Nephron progenitor cell (in vitro differentiated cells): ENCODE measurements at places on chromosomes 3 and 15.

DNA sequence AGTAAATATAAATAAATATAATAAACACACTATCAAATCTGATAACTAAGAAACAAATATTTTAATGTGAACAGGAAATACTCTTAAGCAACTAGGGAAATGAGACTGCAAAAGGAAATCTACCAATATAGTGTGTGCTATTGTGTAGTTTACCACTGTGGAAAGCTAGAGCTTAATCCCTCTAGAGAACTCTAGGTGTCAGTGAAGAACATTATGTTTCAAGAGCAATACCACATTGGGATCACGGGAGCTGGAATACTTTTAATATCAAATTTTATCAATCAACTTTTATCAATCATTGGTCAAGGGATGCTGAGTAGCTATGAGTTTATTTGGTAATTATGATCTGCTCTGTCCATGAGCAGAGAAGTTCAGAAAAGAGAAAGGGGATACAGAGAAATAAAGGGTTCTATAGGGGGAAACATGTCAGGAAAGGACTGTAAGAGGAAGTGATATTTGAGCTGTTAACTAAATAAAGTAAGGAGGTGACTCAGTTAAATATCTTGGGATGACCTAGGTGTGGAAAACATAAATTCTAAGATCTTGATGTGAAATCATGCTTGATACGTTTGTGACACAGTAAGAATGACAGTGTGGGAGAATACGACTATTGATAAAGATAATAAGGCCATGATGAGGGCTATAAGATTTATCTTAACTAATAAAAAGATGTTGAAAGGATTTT, 762.2 kb upstream of the ALCAM start:
- DNase-seq, result no peak

- DNase-seq, result no peak
These were observed 26.5 kb downstream of the CD200R1 start for GRCh38 chr3:112948346-112948838.

- DNase-seq, result no peak
These were observed 8.5 kb upstream of the UBXN7 start for GRCh38 chr3:196440696-196441095.

- DNase-seq, result no peak
These were observed 563.5 kb upstream of the TBL1XR1 start for GRCh38 chr3:177760803-177761202.

- no peak for DNase-seq
These were observed 9.3 kb upstream of the CX3CR1 start for GRCh38 chr3:39289107-39289506.

DNA sequence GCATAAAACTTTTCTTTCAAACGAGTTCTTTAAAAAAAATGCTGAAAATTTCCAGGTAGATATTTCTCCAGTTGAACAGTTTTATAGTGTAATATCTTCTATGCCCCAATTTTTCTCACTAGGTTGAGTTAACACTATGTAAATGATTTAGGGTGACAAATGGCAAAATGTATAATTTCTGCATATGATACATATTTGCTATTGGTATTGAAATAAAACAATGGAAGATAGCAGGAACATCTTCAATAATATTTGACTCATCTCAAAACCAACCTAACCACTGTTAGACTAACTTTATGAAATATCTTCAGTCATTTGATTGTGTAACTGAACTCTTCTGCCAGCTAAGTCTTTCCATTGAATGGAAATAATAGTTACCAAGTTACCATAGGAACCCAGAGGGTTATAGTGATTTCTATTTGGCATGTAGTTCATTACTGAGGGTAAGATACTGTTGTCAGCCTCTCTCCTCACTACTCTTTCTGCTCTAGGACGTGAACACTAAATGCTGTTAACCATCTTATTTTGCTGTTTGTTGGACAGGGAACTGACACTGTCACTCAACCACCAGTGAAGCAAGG, 824.7 kb upstream of the NECTIN3 start:
- DNase-seq, result no peak

- no peak for DNase-seq
These were observed 248.3 kb downstream of the LPP start for GRCh38 chr3:188402229-188402628.

GRCh38 chr15:63308947-63309346, 31.5 kb downstream of the APH1B start:
- no peak for DNase-seq

- no peak for DNase-seq
These were observed 1033.9 kb downstream of the FHIT start for GRCh38 chr3:60217156-60217911.

DNA sequence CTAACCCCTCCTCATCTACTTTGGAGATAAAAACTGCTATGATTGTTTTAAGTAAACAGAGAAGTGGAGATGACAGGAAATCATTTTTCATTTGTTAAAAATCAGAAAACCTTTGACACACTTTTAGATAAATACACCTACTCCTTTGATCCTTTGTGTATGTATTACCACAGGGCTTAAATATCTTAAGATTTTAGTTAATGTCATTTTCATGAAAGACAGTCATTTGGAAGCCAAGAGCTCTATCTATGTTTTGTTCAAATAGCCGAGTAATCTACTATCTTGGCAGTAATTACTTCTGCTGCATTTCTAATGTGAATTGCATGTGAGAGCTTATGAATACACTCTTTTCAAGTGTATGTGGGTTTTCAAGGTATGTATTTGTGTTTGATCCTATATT, 2.0 kb downstream of the ARPP21 start:
- no peak for DNase-seq

- no peak for DNase-seq
These were observed 168.5 kb upstream of the TBC1D5 start for GRCh38 chr3:17910922-17911321.

DNA sequence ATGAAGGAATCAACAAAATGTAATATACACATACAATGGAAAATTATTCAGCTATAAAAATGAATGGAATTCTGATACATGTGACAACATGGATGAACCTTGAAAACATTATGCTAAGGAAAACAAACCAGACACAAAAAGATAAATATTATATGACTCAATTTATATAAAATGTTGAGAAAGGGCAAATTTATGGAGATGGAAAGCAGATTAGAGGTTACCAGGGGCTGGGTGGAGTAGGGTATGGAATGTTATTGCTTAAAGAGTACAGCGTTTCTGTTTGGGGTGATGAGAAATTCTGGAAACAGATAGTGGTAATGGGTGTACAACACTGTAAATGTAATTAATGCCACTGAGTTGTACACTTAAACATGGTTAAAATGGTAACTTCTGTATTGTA, 50.9 kb downstream of the EMC4 start:
- no peak for DNase-seq

- DNase-seq, result no peak
These were observed 272.9 kb upstream of the CTDSPL start for GRCh38 chr3:37588758-37589157.

DNA sequence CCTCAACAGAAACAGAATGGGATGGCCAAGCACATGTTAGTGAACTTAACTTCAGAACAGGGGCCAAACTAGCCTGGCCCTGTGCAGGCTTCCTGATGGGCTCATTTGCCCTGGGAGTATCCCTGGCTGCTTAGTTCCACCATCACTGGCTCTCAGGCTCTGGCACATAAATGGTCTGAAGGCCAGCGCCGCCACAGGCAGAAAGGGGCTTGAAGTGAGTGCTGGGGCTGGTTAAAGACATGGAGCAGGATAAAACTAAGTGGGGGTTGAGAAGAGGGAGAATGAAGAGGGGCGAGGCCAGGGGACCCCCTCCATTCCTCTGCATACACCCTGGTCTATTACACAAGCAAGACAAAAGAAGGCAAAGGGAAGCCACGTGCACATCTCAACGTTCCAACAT, 12.2 kb downstream of the SLCO2A1 start:
- DNase-seq, result no peak

- no peak for DNase-seq
These were observed 1178.7 kb downstream of the ROBO1 start for GRCh38 chr3:78588906-78589621.

DNA sequence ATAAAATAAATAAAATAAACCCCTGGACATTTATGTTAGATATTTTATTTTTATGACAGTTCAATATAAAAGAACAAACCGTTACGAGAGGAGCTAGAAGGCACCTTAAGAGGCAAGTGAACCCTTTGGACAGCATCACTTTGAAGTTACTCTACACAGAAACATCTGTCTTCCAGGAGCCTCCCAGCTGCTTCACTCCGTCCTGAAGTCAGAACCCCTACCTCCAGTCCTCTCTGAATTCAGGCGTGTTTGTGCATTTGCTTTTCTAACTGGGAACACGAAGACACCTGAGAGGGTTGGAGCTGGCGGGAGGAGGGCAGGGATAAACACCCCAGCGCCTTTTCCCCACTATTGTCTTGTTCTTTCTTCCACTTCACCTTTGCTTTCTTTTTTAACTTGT, 46.2 kb downstream of the CMTM7 start:
- DNase-seq, result no peak

DNA sequence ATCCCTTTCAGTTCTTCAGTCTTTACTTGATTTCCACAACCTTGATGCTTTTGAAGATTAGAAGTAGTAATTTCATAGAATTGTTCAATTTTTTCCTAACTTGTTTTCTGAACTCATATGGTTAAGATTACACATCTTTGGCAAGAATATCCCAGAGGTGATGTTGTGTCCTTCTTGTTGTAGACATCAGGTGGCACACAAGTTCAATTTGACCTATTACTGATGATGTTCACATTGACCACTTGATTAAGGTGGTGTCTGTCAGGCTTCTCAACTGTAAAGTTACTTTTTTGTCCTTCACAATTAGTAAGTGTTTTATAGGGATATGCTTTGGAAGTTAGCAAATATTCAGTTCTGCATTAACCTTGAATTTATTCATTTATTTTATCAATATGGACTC, 34.6 kb upstream of the THRB start:
- DNase-seq, result no peak

- no peak for DNase-seq
These were observed 256.3 kb upstream of the SEMA6D start for GRCh38 chr15:47460795-47461573.

DNA sequence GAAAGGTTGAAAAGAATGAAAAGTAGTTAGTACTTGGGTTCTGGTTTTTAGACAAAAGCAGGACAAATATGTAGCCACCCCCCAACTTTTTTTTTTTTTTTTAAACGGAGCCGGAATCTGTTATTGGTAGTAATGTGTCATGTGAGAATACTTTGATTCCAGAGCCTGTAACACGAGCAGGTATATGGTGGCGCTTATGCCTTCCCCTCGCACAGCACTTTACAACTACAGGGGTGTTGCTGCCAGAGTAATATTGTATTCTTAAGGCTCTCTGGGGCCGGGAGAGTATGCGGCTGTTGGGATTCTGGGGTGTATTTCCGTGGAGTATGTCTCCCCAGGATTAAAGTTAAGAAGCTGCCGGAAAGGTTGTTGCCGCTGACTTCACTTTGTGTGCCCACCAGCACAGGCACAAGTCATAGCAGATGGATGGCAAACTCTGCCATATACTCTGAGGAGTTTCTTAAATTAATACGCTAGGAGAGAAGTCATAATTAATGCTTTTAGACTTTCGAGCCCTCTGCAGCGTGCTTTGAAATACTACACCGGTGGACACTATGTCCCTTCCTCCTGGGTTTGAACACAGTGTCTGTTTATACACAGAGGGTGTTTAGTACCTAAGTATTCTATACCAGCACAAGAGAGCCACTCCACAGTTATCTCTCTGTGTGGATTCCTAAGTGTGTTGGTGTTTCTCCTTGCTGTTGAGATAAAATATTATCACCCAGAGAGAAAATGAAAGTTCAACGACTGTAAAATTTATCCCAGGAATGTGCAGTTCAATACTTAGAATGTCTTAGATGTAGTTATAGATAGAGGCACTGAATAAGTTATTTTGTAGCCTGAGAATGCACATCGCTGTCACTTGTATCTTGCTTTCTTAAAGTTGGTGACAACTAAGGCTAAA, 1.4 kb downstream of the MBNL1 start:
- DNase-seq, result peak; percentile 17

DNA sequence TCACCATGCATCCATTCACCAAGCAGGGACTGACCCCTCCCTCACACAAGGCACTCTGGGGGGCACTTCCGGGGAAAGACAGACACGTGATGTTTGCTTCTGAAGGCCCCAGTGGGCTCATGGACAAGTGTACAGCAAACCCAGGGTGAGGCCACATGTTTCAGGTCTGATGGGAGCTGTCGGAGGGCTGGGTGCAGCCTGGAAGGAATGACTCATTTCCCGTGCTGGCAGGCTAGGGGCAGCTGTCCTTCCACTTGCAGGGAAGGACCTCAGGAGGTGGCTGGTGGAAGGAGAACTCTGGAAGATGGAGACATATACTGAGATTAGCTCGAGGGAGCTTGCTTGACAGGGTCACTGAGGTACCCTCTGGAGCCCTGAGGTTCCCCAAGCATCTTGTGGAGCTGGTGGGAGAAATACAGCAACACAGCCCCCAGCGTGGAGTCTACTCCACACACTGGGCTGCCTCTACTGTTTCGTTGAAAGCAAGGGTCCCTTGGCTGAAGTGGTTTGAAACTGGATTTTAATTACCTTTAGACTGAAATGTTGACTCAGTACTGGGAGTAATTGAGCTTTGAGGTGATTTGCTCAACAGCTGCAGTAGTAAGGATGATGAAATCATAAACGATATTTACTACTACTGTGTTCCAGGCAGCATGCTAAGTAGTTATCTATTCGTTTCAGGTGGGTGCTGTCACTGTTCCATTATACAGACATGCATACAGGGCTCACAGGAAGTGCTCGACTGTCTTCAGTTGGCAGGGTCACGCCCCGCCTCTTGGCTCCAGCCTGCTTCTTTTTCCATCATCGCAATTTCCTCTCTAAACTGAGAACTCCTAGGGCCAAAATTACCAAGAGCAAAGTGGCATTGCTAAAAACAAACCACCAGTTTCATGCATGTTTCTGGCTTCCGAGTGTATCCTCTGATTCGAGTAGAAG, 230.4 kb downstream of the ADAMTS17 start:
- DNase-seq, result no peak

- no peak for DNase-seq
These were observed 14.1 kb downstream of the MYLK start for GRCh38 chr3:123870033-123870432.

DNA sequence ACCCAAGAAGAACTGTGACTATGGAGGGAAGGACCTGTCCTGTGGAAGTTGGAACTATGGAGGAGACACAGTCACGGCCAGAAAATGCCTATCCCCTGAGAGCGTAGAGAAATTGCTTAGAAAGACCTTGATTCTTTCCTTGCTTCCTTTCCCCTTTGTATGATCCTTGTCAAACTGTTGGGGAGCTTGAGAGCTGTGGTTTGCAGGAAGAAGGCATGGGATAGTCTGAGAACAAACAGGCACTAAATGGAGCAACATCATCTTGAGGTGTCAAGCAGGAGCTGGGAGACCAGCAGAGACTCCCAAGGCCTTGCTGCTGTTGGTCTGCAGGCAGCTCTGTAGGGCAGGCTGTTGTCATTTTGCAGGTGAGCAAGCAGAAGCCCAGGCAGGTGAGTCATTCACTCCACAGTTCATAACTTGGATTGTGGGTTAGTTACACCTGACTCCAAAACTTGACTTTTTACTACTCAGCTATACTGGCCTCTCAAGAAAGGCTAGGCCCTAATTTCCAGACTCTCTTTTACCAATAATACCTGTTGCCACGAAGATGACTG, 298.9 kb downstream of the LRTM1 start:
- no peak for DNase-seq

GRCh38 chr15:71542836-71543235, 267.5 kb upstream of the NR2E3 start:
- no peak for DNase-seq

GRCh38 chr3:99410789-99411311, 227.5 kb upstream of the COL8A1 start:
- peak; percentile 13 for DNase-seq

GRCh38 chr3:15787941-15788340, 9.8 kb downstream of the ANKRD28 start:
- no peak for DNase-seq

- no peak for DNase-seq
These were observed 51.7 kb downstream of the ZDHHC19 start for GRCh38 chr3:196159526-196159925.

GRCh38 chr3:113193288-113193687, 18.1 kb upstream of the BOC start:
- peak; percentile 23 for DNase-seq
